IPS-NIHi11 (cell line): ENCODE measurements at places on chromosomes 7 and 10.
A peak's percentile ranks its signal among the peaks of the same experiment; 100 is the strongest.

DNA sequence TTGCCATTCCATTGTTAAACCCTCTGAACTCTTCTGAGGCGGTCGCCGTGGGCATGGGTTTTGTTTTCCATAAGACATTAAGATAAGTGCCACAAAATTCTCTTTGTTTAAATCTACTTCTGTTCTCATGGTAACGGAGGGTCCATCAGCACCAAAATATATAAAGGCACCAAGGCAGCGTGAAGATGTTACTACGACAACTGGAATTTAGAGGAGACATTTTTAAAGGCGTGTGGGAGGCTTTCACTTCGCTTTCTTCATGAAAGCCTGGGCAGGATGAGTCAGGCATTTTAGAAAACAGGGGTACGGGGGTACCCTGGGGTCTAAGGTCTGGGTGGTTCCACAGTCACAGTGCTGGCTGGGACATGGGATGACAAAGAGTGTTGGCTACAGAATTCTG, 34.0 kb downstream of the SMKR1 start:
- DNase-seq = no peak

GRCh38 chr10:33102071-33102470, 144.0 kb upstream of the ITGB1 start:
- DNase-seq = no peak

GRCh38 chr7:128242661-128243060, 1.6 kb downstream of the LEP start:
- DNase-seq = no peak

DNA sequence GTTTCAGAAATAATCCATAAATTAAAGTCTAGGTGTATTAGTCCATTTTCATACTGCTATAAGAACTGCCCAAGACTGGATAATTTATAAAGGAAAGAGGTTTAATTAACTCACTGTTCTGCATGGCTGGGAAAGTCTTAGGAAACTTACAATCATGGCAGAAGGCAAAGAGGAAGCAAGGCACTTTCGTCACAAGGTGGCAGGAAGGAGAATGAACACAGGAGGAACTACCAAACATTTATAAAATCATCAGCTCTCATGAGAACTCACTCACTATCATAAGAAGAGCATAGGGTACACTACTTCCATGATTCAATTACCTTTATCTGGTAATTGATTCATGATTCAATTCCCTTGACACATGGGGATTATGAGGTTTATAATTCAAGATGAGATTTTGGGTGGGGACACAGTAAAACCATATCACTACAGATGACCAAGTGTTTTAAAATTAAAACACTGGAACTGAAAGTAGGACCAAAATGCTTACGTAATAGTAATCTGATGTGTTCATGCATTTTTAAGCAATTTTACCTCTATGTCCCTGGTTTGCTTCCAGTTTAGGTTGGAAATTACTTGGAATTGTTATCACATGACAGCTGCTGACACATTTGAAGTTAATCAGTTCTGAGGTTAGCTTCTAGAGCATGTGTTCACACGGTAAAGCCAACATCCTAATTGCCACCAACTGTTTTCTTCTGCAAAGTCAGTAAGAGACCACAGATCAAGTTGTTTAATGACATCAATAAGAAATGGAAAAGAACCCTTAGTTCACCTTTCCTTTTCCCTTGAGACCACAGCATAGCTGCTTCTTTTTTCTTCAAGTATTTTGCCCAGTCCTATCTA, 48.4 kb upstream of the SEMA3C start:
- no peak for DNase-seq

GRCh38 chr7:97733276-97734161, 1.6 kb downstream of the TAC1 start:
- peak; percentile 47 for DNase-seq

GRCh38 chr7:103702454-103702853, 256.4 kb upstream of the SLC26A5 start:
- no peak for DNase-seq

GRCh38 chr10:81215498-81215897, 659.5 kb upstream of the NRG3 start:
- no peak for DNase-seq

DNA sequence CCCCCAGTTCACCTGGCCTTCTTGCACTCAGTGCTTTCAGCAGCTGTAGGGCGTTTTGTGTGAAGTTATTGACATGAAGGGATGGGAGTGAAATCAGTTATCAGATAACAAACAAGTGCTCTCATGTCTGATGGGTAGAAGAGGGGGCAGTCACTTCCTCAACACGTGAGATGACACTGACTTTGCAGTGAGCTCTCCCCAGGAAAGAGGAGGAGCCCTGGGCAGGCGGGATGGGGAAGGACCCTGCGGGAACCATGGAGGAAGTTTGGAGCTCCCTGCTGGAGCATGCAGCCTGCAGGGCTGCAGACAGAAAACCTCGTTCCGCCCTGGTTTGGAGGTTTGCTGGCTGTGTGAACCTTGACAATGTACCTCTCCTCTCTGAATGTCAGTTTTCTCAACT, 38.7 kb downstream of the GPR26 start:
- peak; percentile 43 for DNase-seq

- DNase-seq = no peak
These were observed 10.6 kb upstream of the LAMTOR4 start for GRCh38 chr7:100137851-100138760.

GRCh38 chr7:70693686-70694433, 438.1 kb upstream of the GALNT17 start:
- DNase-seq = peak; percentile 88

DNA sequence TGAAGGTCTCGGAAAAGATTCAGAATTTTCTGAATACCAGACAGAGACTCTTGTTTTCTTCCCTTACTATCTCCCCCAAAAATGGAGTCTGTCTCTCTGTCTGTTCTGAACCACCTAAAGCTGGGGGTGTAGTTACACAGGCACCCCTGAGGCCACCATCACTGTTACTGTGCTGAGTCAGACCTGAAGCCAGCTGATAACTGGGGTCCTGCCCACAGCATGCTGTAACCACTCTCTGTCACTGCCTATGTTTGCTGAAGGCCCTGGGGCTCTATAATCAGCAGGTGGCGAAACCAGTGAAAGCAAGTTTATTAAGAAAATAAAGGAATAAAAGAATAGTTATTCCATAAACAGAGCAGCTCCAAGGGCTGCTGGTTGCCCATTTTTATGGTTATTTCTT, 575.2 kb upstream of the POT1 start:
- DNase-seq = no peak

DNA sequence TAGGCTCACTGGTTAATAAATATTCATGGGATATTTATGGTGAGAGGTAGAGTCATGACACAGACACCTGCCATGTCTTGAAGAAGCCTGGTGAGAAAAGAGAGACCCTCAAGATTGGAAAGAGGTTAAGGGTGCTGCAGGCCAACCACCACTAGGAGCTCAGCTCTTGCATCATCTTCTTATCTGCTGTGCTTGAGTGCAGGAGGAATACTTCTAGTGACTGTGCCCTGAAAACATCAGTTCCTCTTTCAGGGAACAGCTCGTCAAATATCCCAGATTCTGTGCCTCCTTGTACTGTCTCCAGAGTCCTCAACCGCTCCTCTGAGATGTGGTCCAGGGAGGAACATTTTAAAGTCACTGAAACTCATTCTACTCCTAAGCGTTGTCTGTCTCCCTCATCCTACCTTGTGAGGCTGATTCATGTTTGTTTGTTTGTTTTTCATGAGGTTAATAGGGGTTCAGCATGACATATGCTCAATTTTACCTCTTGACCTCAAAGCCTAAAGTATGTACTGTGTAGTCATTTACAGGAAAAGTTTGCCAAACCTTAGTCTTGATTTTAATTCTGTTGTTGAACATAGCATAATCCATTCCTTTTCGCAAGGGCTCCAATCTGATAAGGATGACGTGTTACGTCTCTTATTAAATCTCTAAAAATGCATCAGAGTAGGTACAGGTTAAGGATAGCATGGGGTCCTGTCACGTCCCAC, 293.1 kb downstream of the C7orf25 start:
- no peak for DNase-seq

DNA sequence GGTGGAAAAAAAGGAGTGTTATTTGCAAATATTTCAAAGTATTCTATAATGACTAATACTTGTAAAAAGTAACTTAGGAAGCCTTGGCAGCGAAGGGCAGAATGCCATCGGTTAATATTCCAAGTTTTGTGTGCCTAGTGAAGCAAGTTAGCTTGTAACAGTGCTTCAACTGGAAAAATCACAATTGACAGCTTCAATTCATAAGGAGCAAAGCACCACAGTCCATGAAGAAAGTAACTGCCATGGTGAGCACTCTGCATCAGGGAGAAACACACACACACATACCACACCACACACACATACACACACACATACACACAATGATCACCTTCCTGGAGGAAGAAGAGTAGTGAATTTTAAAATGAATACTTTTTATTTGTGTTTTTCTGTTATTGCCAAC, 298.3 kb downstream of the CNTNAP2 start:
- no peak for DNase-seq

- no peak for DNase-seq
These were observed 262.8 kb downstream of the DGKB start for GRCh38 chr7:14639801-14640200.

GRCh38 chr10:86111902-86112545, 254.6 kb downstream of the GRID1 start:
- DNase-seq = no peak

- no peak for DNase-seq
These were observed 34.8 kb downstream of the ITGB8 start for GRCh38 chr7:20365486-20365885.

DNA sequence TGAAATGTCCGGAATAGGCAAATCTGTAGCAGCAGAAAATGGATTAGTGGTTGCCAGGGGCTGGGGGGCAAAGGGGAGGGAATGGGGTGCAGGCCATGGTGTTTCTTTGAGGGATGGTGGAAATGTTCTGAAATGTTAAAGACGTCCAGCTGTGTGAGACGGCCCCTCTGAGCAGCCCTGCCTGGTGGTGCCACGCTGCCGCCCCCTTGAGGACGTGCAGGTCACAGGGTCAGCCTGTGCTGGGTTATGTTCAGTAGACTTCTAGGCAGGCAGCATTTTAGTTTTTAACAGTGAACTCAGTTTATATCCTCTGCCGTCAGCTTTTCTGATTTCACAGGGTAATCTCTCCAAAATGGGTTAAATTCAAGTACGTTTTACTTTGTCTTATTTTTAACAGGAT, 9.4 kb downstream of the NUB1 start:
- peak; percentile 62 for DNase-seq

DNA sequence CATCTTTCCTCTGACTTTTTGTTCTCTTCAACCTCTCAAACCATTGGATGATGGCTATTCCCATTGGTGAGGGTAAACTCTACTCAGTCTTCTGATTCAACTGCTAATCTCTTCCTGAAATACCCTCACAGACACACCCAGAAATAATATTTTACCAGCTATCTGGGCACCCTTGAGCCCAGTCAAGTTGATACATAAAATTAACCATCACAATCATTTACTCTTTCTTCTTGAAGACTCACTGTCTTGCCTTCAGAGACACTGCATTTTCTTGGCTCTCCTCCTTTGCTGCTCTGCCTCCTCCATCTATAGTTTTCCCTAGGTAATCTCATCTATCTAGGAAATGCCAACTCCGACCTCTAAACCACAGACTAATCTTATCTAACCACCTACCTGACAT, 12.6 kb upstream of the PRRT4 start:
- no peak for DNase-seq

DNA sequence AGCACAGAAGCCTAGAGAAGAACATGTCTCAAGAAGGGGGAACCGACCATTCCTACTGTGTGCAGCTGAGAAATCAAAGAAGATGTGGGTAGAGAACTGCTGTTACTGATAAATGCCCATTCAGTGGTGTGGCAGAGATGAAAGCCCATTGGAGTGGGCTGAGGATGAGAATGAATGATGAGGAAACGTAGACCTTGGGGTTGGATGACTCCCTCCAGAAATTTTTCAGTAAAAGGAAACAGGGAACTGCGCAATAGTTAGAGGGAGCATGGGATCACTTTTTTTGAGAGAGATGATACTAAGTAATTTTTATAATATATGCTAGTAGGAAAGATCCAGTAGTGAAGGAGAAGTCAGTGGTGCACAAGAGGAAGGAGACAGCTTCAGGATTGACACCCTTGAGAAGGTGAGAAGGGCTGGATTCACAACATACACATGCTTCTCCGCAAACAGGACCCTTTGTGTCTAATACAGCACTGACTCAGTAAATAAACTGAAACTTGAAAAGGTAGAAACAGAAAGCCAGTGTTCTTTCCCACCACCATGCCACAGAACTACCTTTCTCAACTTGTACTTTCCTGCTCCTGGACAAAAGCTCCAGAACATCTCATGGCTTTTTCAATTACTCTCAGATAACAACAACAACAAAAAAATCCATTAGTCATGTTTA, 104.7 kb upstream of the IL6 start:
- DNase-seq = no peak

GRCh38 chr7:133633055-133633454, 380.2 kb downstream of the EXOC4 start:
- peak; percentile 7 for DNase-seq

GRCh38 chr10:101721806-101722205, 26.8 kb upstream of the FBXW4 start:
- DNase-seq = no peak

GRCh38 chr10:57249615-57250281, 888.7 kb upstream of the ZWINT start:
- DNase-seq = no peak

- no peak for DNase-seq
These were observed 38.7 kb downstream of the PAX2 start for GRCh38 chr10:100784126-100784525.

DNA sequence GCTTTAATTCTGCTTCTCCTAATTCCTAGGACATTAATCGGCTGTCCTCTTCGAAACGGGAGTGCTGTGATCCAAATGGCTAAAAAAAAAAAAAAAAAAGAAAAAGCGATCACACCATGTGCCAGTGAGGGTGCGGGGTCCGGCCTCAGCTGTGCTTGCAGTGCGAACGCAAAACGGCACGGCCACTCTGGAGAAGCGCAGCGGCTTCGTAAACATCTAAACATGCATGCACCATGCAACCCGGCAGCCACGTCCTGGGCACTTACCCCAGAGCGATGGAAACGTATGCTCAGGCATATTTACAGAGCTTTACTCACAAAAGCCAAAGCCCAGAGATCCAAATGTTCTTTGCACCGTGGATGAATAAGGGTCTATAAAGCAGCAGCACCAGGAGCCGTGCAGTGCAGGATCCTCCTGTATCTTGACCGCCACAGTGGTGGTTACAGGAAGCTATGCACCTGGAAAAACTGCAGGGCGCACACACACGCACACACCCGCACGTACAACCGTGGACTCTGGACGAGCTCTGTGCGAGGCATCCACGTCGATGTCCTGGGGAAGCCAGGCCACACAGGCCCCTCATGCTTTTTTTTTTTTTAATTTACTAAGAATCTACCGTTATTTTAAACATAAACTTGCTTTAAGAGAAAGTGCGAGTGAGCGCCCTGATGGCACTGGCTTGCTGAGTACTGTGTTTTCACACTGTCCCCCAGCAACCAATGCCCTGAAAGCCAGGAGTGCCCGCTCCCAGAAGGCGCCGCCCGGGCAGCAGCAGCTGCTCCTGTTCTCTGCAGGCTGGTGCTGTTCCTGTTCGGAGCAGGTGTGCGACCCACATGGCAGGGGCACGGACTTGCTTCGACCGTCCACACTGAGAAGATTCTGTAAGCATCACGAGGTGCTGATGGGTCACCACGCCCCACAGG, 25.0 kb downstream of the GPER1 start:
- DNase-seq = no peak
